ENCODE measurements at places on chromosomes 4 and X. TPM values are rescaled to one million over a fixed set of nuclear protein-coding genes. Genes with fewer than 3 reads are reported as not detected.
A peak's percentile ranks its signal among the peaks of the same experiment; 100 is the strongest.

DNA sequence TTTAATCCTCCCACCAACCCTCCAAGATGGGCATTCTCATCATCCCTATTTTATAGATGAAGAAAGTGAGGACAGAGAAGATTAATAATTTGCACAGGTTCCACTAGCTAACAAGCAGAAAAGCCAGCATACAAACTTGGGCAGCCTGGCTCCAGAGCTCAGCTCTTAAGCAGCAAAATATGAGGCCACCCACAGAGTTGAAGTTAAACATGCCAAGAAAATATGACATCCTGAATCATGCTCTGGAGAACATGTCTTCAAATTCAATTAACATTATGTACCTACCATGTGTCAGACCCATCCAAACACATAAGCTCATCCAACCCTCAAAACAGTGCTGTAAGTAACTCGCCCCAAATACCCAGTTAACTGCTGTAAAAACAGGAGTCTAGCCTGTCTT lies 33.9 kb downstream of the USP46 start:
- no peak overlapping the region for H3K4me3 ChIP-seq
- H3K36me3 ChIP-seq = peaks cover 27% of the 10 kb centered on the region
- no peaks in the 10 kb centered on the region for H3K4me1 ChIP-seq
- no peak overlapping the region for H3K27ac ChIP-seq

DNA sequence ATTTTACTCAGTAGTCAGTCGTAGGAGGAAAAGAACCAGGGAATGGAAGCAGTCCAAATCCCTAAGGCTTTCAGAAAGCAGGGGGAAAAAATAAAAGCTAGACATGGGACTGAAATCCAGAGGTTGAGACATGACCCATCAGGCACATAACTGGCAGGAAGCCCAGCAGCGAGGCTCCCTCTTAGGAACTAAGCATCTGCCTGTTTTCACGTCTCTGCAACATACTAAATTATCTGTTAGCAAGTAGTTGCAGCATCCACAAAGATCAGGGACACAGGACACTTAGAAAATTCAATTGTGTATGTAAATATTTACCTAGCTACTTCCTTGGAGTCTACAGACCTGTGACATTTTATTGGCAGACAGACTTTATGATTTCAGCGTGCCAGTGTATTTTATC lies 118.0 kb upstream of the EDNRA start:
- H3K27me3 ChIP-seq = no peaks in the 10 kb centered on the region
- H3K4me3 ChIP-seq = no peak overlapping the region
- DNase-seq = no peak
- H3K36me3 ChIP-seq = no peaks in the 10 kb centered on the region
- peak overlapping the region; percentile 45 for H3K27ac ChIP-seq

DNA sequence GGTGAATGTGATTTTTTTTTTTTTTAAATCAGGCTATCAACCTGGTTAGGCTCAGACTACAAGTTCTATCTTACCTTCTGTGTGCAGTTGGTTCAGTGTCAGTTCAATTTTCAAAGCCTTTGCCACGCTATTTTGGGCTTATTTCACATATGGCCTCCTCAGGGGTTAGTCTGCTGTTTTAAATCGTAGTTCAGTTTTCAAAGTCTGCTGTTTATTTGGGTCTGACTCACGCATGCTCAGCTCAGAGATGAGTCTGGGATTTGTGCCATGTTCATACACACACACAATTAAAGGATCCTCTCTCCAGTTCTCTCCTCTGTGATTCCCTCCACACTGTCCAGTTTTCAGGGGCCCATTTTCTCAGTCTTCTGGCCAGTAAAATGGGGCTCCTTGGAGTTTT lies 32.3 kb upstream of the ZFX start:
- H3K4me3 ChIP-seq = no peak overlapping the region
- no peaks in the 10 kb centered on the region for H3K4me1 ChIP-seq
- no peak overlapping the region for H3K27ac ChIP-seq
- no peaks in the 10 kb centered on the region for H3K27me3 ChIP-seq
- no peaks in the 10 kb centered on the region for H3K36me3 ChIP-seq

GRCh38 chr4:114547340-114548134 lies 51.1 kb upstream of the UGT8 start:
- DNase-seq = no peak
- H3K36me3 ChIP-seq = peaks cover 4% of the 10 kb centered on the region
- H3K27me3 ChIP-seq = no peaks in the 10 kb centered on the region

PCDH11X gene
- total RNA-seq = 1.9 TPM

GRIA2 gene
- 2.9 TPM for total RNA-seq

Data from neural crest cell (in vitro differentiated cells).